ENCODE measurements at places on chromosomes 16 and 17.

GRCh38 chr17:80724775-80725266 lies 180.2 kb downstream of the RPTOR start:
- no peak for DNase-seq

DNA sequence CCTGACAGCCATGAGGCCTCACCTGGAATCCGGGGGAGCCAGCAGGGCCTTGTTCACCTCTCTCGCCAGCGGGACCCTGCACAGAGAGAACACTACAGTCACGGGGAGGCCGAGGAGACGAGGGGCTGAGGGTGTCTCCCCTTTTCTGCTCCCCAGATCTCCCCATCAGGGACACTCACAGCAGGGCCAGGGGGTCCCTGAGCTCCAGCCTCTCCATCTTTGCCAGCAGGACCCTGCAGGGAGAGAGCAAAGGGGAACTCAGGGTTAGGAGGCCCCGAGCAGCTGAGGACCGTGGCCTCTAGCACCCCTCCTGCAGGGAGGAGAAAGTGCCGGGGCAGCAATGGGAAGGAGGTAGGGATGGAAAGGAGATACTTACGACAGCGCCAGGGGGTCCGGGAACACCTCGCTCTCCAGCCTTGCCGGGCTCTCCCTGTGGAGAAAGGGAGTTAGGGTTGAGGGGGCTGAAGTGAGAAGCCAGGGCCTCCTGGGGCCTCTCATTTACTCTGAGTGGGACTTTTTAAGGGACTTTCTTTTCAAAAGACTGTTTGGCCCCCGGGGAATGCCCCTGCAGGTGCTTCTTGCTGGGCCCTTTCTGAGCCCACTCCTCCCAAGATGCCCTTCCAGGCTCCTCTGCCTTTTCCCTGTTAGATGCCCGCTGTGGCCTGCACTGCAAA lies 8.7 kb downstream of the COL1A1 start:
- DNase-seq, result no peak

DNA sequence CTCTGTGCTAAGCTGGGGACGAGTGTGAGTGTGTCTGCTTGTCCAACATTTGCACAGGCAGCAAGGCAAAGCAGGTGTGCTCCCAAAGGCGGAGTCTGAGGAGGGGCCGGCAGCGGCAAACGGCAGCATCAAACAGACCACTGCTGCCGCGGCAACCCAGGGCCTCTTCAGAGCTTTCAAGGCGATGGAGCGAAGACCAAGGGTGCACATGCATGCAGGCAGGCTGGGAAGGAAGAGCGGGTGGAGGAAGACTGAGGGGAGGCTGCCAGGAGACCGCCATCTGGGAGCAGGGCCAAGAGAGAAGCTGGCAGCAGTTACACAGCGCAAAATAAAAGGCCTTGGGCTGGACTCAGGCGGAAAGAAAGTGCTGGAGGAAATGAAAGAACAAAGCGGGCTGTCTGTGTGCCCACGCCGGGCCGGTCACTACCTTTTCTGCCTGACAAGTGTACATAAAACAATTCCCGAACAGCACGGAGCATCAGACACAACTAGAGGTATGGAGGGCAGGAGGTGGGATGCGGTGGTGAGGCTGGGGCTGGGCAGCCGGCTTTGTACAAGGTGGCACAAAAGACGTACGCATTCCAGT lies 8.5 kb downstream of the TIMM22 start:
- peak; percentile 37 for DNase-seq

DNA sequence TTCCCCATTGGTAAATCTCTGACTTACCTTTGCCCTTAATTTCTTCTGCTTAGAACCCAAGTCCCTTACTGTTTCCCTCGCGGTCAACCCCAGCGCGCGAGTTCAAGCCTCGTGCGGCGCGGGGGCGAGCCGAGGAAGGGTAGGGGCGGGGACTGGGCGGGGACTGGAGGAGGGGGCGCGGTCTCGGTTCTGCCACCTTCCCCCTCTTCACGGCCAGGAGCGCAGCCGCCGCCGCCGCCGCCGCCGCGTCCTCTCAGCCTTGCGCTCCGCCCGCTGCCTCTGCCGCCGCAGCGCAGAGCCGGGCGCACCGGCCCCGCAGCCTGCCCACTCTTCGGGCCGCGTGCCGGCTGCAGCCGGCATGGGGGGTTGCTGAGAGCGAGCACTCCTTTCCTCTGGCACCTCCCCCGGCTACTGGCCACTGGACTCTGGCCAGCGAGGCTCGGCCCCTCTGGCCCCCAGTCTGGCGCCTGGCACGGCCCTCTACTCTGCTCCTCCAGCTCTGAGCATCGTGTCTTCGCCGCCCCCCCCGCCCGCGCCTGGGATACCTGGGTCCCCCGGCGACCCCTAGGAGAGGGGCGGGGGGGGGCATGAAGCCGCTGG lies at the start of gene RAPGEFL1:
TSS of gene RAPGEFL1 (plus strand) at position 196 of the 600 bp plus-strand sequence. CDS start at position 588, 392 bp downstream.
- peak; percentile 23 for DNase-seq

DNA sequence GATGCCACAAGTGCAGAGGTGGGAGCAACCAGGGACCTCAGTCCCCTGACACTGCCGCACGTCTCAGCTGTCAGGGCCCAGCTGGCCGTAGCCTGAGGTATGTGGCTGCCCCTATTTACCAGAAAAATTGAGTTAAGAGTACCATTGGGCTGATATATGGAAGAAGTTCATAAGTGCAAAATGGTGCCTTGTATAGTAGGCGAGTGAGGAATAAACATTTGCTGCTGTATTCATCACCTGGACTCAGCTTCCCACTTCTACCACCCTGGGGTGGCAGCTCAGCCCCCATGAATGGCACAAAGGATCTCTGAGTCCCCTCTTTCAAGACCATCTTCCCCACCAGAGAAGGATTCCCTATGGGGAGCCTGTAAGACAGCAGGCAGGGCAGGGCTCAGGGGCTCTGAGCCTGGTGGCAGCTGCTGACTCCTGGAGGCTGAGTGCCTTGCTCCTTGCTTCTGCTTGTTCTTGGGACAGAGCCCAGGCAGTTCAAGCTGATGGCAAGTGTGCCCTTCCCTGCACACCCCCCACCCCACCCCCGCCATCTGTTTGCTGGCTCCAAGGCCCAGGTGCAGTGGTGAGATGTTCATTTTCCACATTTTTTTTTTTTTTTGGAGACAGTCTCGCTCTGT lies 29.0 kb downstream of the TRPV2 start:
- DNase-seq, result no peak

DNA sequence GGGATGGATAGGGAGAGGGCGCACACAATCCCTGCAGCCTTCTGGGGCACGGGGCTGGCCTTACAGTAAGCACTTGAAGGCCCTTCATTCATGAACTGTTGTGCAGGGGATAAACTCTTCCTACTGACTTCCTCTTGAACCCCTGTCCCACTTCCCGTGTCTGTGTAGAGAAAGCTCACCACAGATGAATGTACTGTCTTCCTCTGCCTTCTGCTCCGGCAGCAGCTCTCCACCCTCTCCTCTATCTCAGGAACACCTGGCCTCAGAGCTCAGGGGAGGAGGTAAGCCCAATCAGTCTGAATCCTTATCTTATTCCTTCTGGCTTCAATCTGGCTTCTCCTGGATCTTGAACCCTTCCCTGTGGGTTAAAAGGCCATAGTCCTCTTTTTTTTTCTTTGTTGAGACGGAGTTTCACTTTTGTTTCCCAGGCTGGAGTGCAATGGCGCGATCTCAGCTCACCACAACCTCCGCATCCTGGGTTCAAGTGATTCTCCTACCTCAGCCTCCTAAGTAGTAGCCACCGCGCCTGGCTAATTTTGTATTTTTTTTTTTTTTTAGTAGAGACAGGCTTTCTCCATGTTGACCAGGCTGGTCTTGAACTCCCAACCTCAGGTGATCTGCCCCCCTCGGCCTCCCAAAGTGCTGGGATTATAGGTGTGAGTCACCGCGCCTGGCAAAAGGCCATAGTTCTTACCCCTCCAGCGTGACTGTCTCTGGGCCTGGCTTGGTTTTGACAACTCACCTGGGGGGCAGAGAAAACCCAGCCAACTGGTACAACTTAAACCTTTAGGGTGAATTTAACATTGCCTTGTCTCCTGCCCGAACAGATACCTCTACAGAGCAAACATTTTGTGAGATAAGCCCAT lies 7.2 kb upstream of the SLC52A1 start:
- no peak for DNase-seq

DNA sequence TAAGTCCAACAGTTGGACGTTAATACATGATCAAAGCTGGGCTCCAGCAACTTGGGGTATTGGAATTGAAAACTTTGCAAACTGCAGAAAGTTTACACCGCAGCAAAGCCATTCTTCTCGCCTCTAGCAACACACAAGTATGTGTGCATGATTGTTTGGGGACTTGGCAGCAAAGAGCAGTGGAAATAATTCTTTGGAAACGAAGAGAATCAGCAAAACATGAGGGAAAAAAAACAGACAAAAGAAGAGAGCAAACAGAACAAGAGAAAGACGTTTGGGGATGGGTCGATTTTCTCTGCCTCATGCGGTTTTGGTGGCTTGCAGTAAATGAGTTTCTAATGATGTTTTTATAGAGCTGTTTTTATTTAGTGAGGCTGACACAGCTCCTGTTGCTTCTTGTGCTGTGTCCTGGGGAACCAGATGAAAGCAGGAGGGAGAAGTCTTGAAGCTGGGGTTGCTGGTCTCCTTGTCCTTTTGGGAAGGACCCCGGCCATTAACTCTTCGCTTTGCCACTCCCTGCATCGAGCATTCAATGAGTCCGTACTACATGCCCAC lies 502.9 kb downstream of the GRIN2A start:
- DNase-seq, result no peak

GRCh38 chr16:7921345-7921744 lies 588.7 kb downstream of the RBFOX1 start:
- no peak for DNase-seq

- no peak for DNase-seq
These were observed 42.1 kb downstream of the SLFN5 start for GRCh38 chr17:35284955-35285354.

GRCh38 chr16:15996432-15997109 lies 47.2 kb downstream of the ABCC1 start:
- no peak for DNase-seq

- DNase-seq, result peak; percentile 17
These were observed at the start of gene ABHD15 for GRCh38 chr17:29566473-29567303. ABHD15 (minus strand) TSS chr17:29567037; CDS start chr17:29566966, 71 bp downstream.

DNA sequence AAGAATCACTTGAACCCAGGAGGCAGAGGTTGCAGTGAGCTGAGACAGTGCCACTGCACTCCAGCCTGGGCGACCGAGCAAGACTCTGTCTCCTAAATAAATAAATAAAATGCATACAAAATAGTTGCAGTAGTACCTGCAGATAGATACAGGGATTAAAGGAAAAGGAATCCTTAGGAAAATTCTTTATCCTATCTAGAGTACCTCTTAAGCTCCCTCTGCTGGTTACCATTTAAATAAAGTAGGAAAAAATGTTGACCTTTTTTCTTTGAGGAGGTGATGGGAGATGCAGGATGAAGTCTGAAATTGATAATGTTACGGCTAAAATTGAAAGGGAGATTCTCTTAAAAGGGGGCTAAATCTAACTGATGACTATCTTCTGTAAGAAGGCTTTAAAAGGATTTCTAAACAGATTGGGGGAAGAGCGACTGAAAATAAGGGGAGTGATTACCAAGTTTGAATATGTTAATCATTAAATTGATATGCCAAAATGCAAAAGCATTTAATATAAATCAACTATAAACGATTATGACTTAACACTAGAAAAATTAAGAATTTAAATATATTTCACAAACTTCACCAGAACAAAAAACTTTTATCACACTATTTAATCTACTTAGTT lies 29.4 kb downstream of the C16orf87 start:
- no peak for DNase-seq

DNA sequence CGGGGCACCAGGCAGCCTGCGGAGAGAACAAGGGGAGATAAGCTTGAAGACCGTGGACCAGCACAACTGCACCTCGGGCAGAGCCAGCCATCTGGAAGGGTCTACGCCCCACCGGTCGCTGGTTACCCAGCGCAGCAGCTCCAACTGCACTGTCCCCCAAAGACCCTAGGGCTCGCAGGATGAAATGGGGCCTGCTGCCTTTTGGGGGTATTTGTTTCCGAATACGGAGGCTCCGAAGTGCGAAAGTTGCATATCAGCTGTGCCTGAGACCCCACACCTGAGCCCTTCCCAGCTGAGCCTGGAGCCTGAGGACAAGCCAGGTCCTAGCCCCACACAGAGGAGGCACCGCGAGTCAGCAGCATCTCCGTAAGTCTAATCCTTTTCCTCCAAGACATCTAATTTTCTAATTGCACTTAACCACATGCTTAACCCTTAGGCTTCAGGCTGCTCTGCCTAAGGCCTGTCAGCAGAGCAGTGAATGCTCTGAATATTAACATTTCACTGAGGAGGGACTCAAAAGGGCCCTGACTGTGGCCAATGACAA lies 4.0 kb downstream of the KIFC3 start:
- DNase-seq, result no peak

DNA sequence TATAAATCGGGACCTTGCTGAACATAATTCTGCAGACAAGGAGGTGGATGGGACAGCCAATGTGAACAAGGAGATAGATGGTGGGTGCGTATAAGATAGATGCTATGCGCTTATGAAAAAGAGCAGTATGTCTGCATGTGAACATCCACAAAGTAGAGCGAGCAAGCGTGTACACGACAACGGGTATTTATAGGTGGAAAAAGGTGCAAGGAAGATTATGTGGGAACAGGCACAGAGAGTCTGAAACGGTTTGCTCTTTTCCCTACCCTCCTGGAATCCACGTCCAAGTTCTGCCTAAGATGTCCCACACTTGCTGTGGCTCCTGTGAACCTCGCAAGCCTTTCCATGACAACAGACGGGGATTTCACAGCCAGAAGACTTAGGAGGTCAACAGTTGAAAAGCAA lies 43.0 kb downstream of the SNX11 start:
- DNase-seq, result no peak

DNA sequence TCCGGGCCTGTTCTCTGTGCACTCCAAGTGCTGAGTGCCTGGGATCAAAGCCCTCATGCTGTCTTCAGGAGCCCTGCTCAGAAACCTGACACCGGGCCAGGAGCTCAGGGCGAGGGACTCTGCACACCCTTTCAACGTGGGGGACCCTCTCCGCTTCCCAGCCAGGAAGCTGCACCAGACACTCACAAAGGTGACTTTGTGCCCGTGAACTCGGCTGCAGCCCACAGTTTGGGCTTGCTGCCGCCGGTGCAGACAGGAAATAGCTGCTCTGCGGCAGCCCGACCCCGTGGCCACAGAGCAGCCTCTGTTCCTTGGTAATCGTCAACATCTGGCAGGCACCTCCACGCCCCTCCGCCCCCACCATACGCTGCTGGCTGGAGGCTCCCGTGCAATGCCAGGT lies 93.4 kb upstream of the METRNL start:
- no peak for DNase-seq

GRCh38 chr16:30131869-30132475 lies 9.0 kb upstream of the MAPK3 start:
- DNase-seq, result peak; percentile 92

- no peak for DNase-seq
These were observed 17.4 kb upstream of the COL1A1 start for GRCh38 chr17:50218771-50219315.

GRCh38 chr16:49158029-49158642 lies 123.5 kb downstream of the CBLN1 start:
- DNase-seq, result no peak

Data from NCI-H1092 (cell line).